ENCODE measurements at places on chromosomes 1 and 21.

GRCh38 chr1:194684636-194685035 is 1498.2 kb upstream of the B3GALT2 start:
- no peak for DNase-seq

- DNase-seq: no peak
Measured at GRCh38 chr1:51345300-51345687, 14.9 kb upstream of the TTC39A start.

DNA sequence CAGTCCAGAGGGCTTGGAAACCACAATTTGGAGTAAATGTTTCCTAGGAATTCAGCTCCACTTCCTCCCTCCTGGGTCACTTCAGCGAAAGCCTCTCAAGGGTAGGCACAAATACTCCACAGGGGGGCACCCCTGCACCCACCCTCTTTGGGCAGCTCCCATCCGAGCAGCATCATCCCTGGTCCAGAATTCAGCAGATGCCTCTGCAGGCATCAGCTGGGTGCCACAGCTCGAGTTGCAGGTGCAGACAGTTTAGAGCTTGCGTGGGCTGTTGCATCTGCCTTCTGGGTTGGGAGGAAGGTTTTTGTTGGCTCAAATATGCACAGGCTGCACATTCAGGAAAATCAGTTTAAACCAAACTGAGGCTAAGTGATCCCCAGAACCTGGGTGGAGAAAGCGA is 25.0 kb downstream of the KANK4 start:
- DNase-seq: no peak

- DNase-seq: no peak
Measured at GRCh38 chr1:176656257-176656995, 193.5 kb downstream of the PAPPA2 start.

- no peak for DNase-seq
Measured at GRCh38 chr1:17102232-17102631, 17.0 kb downstream of the PADI2 start.

DNA sequence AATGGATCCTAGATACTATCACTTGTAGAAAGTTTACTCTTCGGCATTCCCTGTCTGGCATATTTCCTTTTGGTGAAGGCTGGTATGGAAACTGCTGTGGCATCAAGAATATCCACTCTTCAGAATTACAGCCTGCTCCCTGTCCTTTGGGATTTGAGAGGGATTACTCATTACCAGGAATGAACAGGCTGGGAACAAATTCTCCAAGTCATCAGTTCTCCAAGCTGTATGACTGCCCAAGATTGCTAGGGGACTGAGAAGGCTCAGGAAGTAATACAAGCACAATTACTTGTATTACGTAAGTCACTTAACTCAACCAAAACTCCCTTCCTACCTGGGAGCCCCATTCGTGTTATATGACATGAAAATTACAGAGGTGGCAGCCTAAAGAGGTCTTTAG is 49.6 kb downstream of the CD58 start:
- DNase-seq: no peak

- no peak for DNase-seq
Measured at GRCh38 chr1:153680120-153680403, 1.6 kb downstream of the NPR1 start.

GRCh38 chr1:198919667-198920398 is 281.0 kb downstream of the PTPRC start:
- DNase-seq: no peak

- DNase-seq: no peak
Measured at GRCh38 chr1:31915438-31915837, 22.7 kb downstream of the PTP4A2 start.

DNA sequence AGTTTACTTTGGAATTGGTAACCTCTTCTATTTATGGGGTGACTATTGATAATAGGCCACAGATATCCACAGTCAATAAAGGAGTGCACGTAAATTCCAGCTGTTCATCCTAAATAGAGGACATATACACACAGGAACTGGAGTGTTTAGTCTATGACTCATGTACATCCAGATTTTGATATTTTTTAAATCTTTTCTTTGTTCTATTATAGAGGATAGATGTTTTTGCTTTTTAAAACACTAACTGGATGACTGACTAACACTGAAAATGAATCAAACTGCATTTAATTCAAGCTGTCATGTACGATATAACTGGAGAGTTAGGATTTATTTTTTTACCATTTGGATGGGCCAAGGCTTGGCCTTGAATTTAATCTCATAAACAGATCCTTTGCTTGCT is 45.9 kb downstream of the RGL1 start:
- DNase-seq: no peak

DNA sequence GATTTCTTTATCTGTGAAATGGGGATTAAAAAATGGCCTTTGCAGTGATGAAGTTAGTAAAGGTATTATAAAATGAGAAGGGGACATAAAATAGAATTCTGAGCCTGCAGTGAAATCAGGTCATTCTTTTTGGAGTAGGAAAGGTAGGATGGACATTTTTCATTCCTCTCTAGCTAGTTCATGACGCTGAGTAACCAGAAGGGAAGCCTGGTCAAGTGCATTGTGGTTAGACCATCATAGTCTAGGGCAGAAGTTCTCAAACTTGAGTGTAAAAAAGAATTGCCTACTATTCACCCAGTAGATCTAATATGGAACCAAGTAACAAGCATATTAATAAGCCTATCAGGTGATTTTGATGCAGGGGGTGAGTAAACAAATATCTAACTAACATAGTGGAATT is 50.8 kb downstream of the TGFB2 start:
- DNase-seq: no peak

Measured in HuH-7 (cell line).